ENCODE measurements at places on chromosomes 13 and 19.

DNA sequence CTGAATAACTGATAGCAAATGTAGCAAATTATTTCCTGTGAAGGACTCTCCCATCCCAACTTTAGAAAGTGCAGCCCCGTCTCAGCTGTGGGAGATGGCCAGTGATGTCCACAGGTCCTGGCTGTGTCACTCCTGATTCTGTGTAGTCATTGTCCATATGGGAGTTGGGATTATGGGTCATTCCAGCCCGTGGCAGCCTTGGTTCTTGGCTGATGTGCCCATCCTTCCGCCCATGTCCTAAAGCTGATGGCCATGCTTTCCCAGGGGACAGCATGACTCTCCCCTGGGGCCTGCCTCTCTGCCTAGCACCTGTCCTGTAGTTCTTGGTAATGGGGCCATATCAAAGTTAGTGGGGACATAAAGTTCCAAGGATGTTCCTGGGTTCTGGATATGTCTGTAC, 43.9 kb upstream of the C1QTNF9 start:
- DNase-seq, result no peak

DNA sequence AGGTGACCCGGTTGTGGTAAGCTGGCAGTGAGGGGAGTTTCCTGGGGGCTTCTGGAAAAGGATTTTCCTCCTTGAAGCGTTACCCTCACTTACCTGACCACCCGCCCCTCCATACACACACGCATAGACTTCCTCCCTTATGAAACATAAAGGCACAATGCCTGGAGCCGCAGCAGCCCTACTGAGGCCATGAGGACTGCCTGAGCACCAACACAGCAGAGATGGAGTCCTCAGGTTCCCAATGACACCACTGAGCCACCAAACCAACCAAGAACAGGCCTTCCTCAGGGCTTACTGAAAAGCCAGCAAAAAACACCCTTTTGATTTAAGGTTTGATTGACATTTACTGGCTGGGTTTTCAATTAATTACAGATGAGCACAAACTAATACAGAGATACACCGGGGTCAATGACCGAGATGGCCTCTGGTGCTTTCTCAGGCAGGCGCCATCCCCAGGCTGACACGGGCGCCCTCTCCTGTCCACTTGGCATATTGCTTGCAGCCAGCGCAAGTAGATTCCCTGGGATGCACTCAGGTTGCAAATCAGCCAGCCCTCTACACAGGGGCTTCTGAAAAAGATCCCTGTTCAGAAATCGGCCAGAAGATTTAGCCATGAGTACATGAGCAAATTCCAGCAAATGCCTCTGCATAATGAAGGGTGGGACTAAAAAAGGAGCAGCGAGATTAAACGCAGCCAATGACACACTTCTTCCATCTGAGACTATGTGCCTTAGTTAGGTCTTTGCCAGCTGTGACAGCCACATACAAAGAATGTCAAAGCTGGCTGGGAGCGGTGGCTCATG, 14.8 kb downstream of the OPA3 start:
- peak; percentile 9 for DNase-seq

DNA sequence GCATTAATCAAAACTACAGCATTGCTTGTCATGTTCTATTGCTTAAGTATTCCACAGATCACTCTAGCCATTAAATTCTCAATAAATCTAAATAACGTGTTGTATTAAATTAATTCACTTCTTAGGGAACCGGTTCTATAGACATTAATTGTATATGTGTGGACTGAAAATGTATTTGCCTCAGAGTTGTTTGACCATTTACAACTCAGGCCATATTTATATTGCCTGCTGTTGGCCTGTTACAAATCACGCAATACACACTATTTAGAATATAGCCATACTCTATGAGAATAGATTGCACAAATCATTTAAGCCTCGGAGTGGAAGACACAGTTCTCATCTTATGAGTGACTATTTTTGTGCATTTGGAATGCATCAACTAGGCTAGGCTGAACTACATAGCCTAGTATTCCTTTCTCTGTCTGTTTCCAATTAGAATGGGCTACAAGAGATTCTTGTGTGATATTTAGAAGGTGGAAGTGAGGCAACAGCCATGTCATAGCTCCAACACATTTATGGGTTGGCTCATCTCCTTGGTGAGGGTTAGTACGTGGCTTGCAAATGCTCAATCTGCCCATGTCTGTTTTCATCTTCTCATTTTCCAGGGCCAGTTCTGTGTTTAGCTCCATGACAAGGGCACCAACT, 1116.1 kb downstream of the PCDH9 start:
- no peak for DNase-seq

DNA sequence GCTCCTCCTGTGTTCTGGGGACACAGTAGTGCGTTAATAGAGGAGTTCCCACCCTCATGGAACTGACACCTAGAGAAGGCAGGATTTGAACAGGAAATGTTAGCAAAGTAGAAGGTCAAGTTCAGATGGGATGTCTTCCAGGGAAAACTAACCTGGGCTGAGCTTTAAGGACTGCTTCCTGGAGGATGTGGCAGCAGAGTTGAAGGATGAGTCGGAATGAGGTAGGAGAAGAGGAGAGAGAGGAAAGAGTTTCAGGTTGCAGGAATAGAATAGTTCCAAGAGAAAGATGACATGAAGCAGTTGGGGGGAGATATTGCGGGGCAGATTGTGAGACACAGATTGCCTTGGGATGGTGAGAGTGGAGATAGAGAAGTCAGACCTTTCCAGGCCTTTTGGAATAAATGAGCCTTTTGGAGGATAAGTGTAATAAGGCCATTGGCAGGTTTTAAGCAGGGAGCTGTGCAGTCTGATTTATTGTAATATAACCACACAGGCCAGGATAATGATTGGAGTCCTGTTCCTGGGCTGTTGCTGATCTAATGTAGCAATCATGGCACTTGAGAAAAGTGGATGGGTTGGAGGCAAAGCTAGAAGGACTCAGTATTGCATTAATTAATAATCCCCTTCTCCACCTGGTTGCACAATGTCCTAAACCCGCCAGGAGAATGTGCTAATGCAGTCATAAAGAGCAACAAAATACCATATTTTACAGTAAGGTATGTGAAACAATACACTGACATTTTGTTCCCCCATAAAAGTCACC, 205.4 kb downstream of the SHISA2 start:
- DNase-seq, result no peak

DNA sequence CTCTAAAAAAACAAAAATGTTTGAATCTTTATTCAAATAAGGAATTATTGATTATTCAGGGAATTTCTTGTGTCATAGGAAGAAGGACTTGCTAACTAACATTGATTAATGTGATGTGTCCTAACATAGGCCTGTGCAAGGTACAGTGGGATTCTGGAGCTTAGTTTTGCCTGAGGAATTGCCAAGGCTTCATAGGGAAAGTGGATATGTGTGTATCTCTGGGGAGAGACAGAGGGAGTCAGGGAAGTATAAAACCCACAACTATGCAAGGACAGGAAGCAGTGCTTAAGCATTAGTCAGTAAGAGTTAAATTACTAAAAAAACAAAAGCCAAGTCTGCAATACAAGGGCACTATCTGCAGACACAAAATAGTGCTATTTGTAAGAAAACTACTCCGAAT, 59.6 kb downstream of the WDFY2 start:
- DNase-seq, result no peak

DNA sequence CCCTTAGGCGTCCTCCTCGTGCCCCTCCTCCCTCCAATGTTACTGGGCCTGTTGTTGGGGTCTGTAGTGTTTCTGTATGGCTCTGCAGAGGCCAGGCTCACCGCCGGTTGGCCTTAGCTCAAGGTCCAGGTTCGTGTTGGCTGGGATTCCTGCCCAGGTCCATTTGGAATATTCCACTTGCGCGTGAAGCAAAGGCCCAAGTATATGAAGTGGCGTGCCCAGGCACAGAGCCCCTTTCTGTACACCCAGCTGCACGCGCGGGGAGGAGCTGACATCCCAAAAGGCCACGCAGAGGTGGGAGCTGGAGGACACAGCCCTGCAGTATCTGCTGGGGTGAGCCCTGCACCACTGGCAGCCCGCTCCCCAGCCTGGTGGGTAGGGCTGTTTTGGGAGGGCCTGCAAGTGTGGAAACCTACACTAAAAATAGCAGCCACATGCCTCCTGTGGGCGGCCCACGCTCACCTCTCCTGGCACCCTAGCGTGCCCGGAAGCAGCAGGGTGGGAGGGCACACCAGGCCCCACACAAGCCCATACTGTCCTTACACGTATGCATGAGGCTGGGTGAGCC, 30.2 kb downstream of the CRTC1 start:
- no peak for DNase-seq

DNA sequence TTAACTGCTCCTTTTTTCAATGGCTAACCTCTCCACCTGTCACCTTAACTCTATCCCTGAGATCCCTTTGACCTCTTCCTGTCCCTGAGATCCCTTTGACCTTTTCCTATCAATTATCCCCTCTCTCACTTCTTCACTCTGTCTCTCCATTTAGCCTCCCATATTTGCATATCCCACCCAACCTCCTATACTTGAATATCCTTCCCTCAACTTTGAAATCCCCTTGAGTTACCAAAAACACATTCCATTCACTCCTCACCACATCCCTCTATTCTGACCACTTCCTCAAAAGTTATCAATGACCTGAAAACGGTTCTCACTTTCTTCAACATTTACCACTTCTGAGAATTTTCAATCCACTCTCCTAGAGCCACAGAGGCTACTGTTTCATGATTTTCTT, 3.0 kb downstream of the MYCBP2 start:
- DNase-seq, result no peak

DNA sequence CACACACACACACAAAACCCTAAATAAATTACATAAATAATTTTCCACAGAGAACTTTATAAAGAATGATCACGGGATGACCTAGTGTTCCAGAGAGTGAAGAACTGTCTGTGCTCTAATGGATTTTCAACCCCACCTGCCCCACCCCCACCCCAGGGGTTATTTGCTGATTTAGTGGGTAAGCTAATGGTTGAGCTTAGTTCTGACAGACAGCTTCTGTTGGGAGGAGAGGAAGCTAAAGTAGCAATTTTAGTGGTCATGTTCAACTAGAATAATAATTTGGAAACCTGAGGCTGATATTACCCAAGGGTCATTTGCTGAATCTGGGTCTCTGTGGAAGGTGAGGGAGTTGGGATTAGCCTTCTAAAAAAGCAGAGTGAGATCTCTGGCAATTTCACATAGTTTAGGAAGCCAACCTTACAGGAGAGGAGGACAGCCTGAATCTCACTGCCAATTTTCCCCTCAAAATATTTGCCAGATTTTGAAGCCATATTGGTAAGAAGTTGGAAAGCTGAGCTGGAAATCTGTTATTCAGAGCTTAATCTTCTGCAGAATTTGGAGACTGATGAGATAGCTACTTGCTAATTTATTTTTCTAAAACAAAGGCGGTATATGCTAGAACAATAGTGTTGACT, 68.7 kb downstream of the POSTN start:
- no peak for DNase-seq

DNA sequence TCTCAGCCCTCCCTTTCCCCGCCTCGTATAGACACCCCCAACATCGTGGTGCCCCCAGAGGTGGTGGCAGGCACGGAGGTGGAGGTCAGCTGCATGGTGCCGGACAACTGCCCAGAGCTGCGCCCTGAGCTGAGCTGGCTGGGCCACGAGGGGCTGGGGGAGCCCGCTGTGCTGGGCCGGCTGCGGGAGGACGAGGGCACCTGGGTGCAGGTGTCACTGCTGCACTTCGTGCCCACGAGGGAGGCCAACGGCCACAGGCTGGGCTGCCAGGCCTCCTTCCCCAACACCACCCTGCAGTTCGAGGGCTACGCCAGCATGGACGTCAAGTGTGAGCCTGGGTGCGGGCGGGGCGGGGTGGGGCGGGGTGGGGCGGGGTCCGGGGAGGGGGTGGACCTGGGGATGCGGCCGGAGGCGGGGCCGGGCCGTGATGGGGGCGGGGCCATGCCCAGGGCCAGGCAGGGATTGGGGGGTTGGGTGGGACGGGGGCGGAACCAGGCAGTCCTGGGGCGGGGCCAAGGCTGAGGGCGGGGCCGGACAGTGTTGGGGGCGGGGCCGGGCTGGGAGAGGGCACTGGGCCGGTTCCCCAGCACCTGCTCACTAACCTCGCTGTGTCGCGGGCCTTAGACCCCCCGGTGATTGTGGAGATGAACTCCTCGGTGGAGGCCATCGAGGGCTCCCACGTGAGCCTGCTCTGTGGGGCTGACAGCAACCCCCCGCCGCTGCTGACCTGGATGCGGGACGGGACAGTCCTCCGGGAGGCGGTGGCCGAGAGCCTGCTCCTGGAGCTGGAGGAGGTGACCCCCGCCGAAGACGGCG, 7.8 kb downstream of the MAG start:
- DNase-seq, result no peak

GRCh38 chr13:39892721-39893685, 237.5 kb downstream of the COG6 start:
- DNase-seq, result no peak

GRCh38 chr13:67410645-67411044, 180.5 kb upstream of the PCDH9 start:
- DNase-seq, result peak; percentile 11

GRCh38 chr13:42064259-42064658, 15.8 kb downstream of the DGKH start:
- DNase-seq, result no peak

DNA sequence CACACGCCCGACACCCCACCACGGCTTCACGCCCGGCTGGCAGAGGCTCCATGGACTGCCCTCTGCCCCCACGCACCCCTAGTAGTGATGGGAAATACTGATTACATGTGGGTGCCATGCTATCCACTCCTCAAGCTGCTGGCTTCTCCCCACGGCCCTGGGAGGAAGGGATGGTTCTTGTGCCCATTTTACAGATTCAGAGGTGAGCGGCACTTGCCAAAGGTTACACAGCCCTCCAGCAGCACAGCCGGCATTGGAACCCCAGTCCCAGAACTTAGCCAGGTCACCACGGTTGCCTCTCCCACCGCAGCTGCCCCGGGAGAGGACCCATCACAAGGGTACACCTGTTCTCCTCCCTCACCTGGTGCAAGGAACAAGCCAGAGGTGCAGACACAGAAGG, 13.2 kb downstream of the LRRC4B start:
- DNase-seq, result no peak

DNA sequence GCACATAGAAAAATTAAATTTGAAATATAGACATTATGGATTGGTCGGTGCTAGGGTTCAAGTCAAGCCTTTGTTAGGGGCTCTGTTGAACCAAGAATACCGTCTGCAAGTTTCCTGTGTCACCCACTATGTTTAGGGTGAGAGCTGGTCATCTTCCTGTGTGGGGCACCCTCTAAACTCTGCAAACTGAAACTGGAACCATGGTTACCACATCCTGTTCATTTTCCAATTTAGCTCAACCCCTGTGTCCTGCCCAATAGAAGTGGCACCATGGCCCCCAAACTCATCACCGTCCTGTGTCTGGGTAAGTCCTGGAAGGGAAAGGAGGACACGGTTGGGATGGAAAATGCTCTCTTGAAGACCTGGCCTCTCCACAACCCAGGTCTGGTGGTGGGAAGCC, 29.9 kb downstream of the LAIR2 start:
- DNase-seq, result no peak
